Stimulated activated CD4-positive, alpha-beta T cell treated with anti-CD3 and anti-CD28 coated beads, Interleukin-1b, Interleukin-23, amount 100 ng/mL, for 4 hours (primary cell): ENCODE measurements at places on chromosomes 11 and 22.
A peak's percentile ranks its signal among the peaks of the same experiment; 100 is the strongest.

- no peak for DNase-seq
Observed at GRCh38 chr22:31102441-31103081, 4.8 kb downstream of the SELENOM start.

DNA sequence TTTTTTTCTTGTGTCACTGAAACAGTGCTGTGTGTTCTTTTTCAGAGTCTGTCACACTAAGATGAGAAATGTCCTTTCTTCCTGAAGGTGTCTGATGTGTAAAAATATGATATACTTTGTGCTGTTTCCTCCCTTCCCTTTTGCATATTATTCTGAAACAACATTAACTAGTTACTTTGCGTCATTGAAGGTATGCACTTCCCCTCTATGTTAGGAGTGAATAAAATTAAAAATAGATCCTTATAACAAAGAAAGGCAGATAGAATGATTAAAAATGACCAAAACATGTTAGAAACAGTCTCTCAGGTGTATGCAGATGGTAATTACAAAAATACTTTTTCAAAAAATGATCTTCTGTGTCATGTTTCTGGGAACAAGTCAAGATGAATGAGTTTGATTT lies 1.6 kb upstream of the RAB30 start:
- DNase-seq, result no peak

- DNase-seq, result no peak
Observed at GRCh38 chr11:44698252-44698912, 28.4 kb upstream of the TSPAN18 start.

DNA sequence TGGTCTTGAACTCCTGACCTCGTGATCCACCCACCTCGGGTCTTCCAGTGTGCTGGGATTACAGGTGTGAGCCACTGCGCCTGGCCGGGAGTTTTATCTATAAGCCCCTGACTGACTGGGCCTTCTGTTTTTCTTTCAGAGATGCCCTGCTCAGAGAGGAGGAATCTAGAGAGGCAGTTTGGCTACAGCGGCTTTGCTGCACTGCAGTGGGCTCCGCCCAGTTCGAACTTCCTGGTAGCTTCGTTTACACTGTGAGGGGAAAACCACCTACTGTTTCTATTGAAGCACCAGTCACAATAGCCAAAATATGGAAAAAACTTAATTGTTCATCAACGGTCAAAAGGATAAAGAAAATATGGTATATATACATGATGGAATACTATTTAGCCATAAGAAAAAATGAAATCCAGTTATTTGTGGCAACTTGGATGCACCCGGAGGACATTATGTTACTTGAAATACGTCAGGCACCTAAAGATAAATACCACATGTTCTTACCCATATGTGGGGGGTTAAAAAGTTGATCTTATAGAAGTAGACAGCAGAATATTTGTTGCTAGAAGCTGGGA lies 31.9 kb upstream of the FAM181B start:
- no peak for DNase-seq

DNA sequence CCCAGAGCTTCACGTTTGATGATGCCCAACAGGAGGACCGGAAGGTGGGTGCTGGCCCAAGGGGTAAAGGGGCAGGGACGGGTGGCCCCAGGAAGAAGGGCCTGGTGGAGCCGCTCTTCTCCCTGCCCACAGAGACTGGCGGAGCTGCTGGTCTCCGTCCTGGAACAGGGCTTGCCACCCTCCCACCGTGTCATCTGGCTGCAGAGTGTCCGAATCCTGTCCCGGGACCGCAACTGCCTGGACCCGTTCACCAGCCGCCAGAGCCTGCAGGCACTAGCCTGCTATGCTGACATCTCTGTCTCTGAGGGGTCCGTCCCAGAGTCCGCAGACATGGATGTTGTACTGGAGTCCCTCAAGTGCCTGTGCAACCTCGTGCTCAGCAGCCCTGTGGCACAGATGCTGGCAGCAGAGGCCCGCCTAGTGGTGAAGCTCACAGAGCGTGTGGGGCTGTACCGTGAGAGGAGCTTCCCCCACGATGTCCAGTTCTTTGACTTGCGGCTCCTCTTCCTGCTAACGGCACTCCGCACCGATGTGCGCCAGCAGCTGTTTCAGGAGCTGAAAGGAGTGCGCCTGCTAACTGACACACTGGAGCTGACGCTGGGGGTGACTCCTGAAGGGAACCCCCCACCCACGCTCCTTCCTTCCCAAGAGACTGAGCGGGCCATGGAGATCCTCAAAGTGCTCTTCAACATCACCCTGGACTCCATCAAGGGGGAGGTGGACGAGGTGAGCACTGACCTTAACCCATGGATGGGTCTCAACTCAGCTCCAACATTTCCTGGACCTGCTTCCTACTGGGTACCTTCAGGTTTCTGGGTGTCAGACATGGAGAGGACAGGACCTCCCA lies 2.0 kb downstream of the RIC8A start:
- DNase-seq, result no peak

- no peak for DNase-seq
Observed at GRCh38 chr22:40436505-40437431, 66.4 kb downstream of the SGSM3 start.

GRCh38 chr11:81895258-81895657 lies 838.4 kb downstream of the FAM181B start:
- no peak for DNase-seq

DNA sequence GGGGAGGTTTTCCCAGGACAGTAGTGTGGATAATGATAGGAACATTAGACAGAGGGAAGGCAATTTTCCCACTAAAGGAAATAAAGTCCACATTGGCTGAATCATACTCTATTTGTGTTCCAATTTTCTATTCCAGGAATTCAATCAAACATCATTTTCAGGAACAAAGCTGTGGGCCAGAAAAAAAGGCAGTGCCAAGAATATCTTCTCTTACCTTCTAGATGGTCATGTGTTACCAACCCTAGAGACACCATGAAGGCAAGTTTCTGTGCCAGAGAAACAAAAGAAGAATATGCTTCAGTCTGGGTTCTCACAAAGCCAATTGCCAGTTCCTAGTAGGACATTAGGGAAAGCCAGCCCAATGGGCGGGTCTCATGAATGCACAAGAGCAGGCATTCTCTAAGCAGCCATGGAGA lies 27.5 kb downstream of the LARGE2 start:
- no peak for DNase-seq

GRCh38 chr11:111663820-111664219 lies 61.6 kb downstream of the SIK2 start:
- no peak for DNase-seq

- DNase-seq, result peak; percentile 42
Observed at GRCh38 chr11:33257897-33258630, 883 bp downstream of the HIPK3 start.

DNA sequence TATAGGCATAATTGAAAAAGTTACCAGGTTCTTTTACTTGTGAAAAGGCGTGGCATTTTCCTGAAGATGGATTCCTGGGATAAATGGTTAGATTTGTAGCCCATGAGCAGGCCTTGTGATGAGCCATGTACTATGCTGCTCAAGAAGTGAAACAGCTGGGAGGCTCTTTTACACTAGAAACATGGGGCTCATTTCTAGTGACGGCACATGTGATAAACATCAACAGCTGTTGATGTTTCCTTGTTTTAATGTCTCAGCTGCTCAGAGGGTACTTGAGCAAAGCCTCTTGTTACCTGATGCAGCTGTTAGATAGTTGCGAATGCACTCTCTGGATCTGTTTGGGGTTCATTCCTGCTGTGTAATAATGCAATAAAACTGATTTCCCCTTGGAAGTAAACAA lies 396.8 kb downstream of the GUCY1A2 start:
- DNase-seq, result no peak

DNA sequence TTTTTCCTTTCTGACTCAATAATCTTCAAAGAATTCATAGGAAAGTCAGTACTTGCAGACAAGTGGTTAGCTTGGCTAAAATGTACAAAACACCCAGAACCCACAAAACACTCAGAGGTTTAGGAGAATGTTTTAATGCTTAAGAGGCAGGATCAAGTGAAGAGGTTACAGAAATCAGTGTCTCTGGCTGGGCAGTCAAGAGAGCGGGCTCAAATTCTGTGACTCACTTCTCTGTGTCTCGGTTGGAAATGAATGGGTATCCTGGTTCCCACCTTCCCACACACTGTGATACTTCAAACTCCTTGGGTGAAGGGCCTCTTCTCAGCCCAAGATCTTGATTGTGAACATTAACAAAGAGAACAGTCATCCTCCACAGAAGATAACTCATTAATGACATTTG lies 3.8 kb downstream of the MPEG1 start:
- DNase-seq, result no peak

DNA sequence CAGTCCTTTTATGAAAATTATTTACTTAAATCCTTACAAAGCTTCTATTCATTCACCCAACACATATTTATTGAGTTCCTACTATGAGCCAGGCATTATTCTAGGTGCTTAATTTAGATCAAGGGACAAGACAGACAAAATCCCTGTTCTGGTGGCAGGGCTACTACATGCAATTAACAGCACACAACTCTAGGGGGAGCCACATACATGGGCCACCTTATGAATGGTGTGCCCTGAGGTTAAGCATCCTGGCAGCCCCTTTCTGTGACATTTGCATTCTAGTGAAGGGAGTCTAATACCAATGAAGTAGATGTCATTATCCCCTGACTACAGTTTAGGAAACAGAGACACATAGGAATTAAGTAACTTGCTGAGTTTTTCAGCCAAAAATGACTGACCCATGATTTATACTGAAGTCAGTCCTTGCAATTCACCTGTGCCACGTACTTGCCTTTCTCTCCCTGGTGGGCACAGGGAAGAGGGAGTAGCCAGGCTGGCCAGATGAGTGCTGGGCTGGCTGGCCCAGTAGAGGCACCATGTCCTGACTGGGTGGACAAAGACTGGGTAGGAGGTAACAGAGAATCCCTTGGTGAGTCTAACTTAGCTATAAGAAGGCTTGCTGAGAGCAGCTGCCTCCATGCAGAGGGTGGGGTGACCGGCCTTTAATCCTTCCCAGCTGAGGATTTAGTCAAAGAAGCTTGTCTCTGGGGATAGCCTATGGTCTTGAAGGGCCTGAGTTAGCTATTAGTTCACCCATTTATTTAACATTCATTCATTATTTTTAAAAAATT lies 52.0 kb upstream of the ELF5 start:
- DNase-seq, result no peak

DNA sequence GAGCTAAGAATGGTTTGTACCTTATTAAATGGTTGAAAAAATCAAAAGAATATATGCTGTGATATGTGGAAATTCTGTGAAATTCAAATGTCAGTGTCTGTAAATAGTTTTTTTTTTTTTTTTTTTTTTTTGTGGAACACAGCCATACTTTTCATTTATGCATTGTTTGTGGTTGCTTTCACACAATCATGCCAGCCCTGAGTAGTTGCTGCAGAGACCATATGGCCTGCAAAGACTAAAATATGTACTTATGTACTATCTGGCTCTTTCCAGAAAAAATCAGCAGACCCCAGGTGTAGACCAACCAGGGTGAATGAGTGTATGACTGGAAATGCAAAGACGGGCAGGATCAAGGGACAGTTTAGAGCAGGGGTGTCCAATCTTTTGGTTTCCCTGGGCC lies 98.3 kb downstream of the PTPRJ start:
- no peak for DNase-seq

DNA sequence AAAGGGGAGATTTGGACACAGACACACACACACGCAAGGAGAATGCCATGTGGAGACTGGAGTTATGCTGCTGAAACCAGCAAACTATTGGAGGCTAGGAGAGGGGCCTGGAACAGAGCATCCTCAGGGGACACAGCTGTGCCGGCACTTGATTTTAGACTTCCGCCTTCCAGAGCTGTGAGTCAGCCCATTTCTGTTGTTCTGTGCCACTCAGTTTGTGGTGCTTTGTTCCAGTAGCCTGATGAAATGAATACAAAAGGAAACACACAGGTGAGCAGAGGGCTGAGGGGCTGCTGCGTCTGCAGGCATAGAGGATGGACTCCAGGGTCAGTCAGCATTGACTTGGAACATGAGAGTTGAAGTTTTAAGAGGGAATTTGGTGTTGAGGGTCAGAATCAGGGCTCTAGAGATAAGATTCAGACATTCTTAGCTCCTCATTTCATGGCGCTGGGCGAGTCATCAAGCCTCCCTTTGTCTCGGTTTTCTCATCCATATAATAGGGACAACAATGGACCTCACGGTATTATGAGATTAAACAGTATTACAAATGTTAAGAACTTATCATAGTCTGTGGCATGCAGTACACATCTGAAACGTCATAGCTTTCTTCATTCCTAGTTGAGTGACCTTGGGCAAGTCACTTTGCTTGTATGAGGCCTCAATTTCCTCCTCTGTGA lies 191.0 kb downstream of the MIAT start:
- DNase-seq, result no peak

DNA sequence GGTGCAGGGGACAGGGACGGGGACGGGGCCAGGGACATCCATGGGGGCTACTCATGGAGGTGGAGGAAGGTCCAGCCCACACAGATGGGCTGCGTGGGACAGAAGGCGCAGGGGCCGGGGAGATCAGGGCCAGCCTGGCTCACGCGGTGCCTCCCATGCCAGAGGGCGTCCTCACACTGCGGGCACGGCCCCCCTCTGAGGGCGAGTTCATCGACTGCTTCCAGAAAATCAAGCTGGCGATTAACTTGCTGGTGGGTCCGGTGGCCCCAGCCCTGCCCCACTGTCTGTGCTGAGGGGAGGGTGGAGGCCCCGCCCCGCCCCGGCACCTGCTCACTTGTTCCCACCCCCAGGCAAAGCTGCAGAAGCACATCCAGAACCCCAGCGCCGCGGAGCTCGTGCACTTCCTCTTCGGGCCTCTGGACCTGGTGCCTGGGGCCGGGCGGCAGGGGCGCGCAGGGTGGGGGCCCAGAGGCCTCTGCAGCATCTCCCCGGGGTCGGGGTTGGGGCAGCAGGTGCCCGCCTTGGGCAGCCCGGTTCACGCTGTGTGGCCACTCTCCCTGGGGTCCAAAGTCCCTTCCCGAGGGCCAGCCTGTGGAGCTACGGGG lies 15.8 kb downstream of the EPS8L2 start:
- DNase-seq, result peak; percentile 39

DNA sequence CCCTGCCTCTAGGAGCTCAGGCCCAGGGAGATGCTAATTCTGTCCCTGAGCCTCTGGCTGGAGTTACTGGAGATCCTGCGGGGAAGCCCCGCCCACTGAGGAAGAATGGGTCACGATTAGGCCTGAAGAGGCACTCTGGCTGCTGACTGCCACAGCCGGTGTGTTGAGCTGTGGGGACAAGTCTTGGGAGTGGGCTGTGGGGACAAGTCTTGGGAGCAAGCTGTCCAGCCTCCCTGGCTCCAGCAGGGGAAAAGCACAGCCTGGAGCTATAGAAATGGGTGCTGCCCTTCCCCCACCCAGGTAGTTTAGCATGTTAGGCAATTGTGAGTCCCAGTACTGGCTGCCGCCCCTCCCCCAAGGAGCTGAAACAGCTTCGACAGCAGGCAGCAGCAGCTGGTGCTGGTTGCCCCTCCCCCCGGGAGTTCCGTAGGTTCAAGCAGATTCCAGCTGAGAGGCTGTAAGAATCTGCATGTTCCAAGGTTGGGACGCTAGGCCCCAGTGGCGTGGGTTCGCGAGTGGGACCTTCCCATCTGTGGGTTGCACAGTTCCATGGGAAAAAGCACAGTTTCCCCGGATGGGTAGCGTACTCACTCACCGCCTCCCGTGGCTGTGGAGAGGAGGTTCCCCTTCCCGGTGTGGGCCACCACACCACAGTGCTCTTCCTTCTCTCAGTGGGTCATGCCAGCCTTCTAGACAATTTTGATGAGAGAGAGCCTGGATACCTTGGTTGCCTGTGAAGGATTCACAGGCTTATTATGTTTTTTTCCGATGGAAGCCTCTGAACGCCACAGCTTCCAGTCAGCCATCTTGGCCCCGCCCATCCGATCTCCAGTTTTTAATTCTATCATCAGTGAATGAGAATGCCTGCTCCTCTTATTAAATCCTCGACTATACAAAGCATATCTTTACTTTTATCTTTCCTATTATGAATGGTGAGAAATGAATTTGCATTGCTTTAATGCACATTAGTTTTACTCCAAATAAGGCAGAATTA lies 61.5 kb downstream of the MSANTD4 start:
- no peak for DNase-seq
